Activated CD4-positive, CD25-positive, alpha-beta regulatory T cell treated with anti-CD3 and anti-CD28 coated beads, Interleukin-2, amount 50 U/mL, for 72 hours (primary cell): ENCODE measurements at places on chromosomes 16 and 17.
A peak's percentile ranks its signal among the peaks of the same experiment; 100 is the strongest.

DNA sequence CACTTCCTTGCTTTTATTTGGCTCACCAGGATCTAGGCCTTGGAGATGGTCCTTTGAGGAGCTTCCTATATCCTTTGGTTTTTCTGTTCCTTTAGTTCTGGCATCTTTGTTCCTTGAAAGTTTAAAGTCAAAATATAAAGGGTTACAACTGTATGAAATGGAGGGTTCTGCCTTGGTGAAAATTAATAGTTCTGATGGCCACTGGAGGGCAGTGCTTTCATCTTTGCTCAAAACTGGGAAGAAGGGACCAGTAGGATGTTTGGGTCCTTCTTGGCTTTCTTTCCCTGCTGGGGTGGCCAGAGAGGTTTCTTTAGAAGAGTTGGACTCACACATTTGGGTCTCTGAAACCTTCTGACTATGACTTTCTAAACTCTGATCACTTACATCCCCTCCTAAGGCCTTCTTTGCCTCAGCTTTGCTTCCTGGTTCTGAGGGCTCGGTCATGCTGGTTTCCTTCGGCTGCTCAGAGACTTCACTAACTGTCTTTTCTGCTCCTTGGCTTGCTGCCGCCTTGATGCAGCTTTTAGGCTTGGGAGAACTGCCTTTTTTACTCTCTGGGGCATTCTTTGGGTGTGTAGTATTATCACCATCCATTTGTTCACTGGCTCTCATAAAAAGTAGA is 10.9 kb upstream of the ITGA2B start:
- DNase-seq, result no peak

- DNase-seq, result no peak
Observed at GRCh38 chr16:23406546-23407240, 46.3 kb downstream of the COG7 start.

DNA sequence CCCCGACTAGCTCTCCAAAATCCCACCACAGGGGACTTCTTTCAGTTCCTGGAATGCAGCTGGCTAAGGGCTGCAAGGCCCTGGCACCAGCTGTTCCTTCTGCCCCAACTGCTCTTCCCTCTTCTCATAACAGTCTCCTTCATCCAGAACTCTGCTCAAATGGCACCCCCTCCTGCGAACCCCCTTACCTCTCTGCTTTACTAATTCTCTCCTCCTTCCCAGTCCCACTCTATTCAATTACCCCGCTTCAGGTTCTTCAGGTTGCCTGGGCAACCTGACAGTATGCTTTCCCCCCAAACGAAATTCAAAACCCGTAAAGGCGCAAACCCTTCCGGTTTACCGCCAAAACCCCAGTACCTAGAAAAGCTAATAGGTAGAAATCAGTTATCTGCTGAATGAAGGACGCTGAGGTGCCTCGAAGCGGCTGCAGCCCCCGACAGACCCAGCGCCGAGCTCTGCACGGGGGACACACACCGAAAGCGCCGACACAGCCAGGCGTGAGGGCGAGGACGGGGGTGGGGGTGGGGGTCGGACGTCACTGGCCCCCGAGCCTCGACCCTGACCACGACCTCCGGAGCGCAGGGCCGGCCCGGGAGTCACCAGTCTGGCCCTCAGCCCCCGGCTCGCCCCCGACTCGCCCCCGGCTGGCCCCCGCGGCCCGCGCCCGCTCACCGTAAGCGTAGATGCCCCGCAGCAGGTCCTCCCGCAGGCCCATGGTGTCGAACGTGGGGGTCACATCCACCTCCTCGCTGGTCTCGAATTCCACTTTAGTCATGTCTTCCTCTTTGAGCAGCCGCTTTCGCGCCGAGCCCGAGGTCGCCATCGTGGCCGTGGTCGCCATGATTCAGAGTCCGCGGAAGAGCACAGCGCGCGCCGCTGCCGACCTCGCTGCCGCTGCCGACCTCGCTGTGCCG is 550 bp downstream of the EIF4A3 start:
- DNase-seq, result no peak

DNA sequence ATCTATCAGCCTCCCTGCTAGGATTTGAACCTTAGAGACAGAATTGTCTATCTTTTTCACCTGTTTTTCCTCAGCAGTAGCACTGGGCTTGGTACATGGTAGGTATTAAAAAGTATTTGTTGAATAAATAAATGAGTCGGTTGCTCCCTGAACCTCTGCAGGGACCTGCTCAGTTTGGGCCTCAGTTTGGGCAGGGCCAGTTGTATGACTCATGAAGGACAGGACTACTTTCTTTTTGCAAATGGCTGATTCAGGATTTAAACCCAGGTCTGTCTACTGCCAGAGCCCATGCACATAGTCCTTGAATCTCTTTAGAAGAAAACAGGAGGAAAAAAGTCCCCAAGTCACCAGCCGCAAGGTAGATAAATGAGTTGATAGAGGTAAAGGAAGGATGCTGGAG is 3.1 kb downstream of the MMP2 start:
- no peak for DNase-seq

DNA sequence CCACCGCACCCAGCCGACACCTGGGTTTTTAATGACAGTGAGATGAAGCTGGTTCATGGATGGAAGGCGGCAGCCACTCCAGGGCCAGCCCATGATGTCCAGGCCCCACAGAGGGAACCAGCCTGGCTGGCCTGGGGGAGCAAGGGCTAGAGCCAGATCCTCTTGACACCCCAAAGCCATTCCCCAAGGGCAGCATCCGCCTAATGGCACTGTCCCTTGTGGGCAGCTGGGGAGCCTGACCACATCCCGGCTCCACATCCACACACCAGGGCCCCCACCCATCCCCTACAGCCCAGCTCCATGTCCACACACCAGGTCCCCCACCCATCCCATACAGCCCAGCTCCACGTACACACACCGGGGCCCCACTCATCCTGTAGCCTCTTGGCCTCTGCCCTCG is 53.3 kb upstream of the ACSF3 start:
- DNase-seq, result no peak

DNA sequence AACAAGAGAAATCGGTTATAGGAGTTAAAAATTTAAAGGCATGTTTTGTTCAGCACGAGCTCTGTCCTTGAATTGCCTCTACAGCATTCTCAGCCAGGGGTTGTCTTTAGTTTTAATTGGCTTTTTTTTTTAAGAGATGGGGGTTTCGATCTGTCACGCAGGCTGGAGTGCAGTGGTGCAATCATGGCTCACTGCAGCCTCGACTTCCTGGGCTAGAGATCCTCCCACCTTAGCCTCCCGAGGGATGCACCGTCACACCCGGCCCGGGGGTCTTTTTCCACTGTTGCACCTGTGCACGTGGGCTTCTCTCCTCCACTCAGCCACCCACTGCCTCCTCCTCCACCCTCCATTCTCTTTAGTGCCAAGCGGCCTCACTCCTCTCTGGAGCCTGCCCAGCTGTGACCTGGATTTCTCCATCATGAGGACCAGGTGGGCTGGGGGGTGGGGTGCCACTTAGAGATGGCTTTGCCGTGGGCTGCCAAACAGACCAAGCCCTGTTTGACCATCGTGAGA is 106.8 kb upstream of the SEC14L1 start:
- DNase-seq, result no peak

DNA sequence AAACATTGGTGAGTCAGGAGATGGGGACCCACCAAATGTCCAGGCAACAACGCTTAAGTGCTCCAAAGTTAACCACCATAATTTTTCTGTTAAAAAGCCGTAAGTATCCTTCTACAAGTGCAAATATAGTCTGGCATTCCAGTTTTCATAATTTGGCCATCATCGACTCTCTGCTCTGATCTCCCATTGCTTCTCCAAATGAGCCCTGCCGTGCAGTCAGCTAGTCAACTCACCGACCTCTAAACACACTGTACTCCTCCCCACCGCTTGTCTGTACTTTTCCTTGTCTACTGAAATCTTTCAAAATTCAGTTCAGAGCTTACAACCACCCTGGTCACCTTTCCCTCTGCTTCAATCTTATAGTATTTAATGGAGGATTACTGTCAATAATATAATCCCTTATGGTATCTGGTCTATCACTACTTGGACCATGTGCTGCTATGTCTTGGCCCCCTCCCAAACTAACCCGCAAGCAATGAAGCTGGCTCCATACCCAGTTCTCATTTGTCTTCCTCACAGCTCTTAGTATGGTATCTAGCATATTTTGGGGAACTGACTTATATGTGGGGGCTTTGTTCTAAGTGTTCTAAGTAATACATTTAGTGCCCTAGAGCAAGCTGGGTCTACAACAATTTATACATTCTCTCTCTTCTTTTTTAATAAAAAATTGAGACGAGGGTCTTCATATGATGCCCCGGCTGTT is 52.7 kb upstream of the SLC25A19 start:
- DNase-seq, result no peak

DNA sequence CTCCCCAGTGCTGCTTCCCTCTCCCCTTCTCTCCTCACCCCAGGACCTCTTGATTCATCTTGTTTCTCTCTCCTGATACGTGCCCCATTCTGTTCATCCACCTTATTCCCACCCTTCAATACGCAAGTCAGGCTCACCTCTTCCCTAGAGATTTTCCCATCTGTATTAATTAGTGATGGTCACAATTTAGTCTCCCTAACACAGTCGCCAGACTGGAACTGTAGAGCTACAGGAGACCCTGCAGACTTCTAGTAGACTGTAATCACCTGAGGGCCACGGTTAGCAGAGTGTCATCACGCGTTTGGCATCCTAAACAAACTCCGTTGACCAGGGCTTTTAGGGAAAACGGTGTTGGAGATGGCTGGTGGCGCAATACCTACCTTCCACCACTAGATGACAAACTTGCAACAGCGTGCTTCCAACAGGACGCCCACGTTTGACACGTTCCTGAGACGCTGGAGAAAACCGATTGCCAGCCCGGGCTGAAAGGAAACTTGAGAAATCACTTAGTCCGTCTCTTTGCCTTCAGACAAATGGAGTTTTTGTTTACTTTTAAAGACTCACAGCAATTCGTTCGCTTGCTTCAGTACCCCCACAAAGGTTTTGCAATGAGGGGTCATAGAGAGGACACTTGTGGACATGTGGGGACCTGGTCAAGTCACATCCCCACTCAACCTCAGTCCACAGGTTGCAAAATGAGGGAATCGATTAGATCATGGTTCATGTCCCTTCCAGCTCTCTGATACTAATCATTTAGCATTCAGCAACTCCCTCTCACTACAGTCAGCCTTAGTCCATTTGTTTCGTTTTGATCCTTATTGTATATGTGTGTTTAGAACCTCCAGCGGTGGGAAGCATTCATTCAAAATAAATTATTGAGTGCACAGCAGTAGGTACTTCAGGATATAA is 20.6 kb downstream of the MYL4 start:
- peak; percentile 57 for DNase-seq

- DNase-seq, result no peak
Observed at GRCh38 chr17:48925991-48926342, 17.8 kb downstream of the UBE2Z start.

GRCh38 chr16:15704545-15704987 is 54.5 kb downstream of the NDE1 start:
- peak; percentile 79 for DNase-seq

- DNase-seq, result peak; percentile 57
Observed at GRCh38 chr17:2398655-2399571, 1.9 kb downstream of the MNT start.

GRCh38 chr17:4605826-4606225 is 21.5 kb downstream of the SMTNL2 start:
- no peak for DNase-seq

DNA sequence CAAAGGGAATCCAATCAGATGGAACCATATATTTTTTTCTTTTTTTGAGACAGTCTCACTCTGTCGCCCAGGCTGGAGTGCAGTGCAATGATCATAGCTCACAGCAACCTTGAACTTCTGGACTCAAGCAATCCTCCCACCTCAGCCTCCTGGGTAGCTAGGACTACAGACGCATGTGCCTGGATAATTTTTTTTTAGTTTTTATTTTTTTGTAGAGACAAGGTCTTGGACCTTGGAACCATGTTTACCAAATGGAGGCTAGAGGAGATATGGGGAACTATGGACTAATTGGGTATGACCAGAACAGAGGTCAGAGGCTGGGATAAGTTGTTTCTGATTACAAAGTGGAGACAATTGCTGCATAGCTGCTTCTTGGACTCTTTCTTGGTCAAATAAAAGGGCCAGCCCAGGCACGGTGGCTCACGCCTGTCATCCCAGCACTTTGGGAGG is 41.2 kb upstream of the ADCY9 start:
- DNase-seq, result no peak

- DNase-seq, result no peak
Observed at GRCh38 chr16:88345721-88346560, 36.8 kb upstream of the ZNF469 start.

DNA sequence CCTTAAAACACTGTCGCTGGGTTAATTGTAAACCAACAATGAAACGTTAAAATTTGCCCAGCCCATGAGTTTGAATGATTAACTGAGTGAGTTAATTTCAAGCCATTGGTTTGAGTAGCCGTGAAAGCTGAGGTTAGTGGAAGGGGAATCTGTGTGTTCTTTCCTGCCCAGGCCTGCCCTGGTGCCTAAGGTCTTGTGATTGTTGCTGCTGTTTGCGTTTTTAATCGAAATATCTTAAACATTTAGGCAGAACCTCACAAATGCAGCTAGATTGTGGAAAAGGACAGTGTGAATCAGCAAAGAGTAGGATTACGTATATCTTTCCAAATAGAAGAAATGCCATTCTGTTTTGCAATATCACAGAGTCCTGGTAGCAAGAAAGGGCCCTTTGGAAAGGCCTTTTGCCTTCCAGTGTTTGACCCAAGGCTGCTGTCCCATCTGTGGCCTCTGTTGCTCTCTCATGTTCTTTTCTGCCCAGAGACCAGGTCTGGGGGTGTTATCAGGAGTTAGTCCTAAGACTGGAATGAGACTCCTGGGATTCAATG is 113.8 kb downstream of the MSI2 start:
- DNase-seq, result no peak

- peak; percentile 89 for DNase-seq
Observed at GRCh38 chr16:96935-97381, 18.9 kb downstream of the MPG start.

- no peak for DNase-seq
Observed at GRCh38 chr17:42873315-42873714, 22.3 kb downstream of the AOC3 start.

- DNase-seq, result no peak
Observed at GRCh38 chr16:3863587-3863986, 16.9 kb downstream of the CREBBP start.
